ENCODE measurements at places on chromosomes 6 and 20.

- peak; percentile 95 for DNase-seq
Measured at GRCh38 chr6:33839399-33840047, 35.7 kb upstream of the MLN start.

DNA sequence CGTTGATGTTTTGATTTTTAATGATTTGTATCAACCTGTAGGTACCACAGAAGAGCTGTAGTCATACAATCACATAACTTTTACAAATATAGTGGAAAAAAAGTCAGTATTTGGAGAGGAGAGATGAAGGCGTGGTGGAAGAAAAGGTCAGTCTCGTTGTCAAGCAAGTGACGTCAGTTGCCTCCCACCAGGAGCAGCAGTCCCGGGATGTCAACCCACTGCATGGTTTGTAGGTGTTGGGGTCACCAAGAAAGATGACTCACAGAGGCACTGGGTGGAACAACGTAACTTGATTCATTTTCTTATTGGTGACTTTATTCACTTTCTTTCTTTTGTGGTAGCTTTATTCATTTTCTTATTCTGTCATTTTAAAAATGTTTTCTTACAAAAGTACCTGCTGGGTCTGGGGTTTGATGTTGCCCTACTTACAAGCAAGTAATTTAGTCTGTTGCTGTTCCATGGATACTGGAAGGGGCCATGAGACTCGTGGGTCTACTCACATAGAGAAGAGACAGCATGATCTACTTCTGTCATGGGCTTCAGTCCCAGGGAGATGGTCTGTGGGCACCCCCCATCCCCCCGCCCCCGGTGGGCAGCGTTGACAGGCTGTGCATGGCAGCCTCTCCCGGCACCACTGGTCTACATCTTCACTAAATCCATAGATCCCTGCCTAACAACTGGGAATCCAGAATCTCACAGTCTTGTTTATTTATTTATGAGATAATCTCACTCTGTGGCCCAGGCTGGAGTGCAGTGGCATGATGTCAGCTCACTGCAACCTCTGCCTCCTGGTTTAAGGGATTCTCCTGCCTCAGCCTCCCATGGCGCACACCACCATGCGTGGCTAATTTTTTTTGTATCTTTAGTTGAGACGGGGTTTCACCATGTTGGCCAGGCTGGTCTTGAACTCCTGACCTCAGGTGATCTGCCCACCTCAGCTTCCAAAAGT, 36.4 kb upstream of the SYNJ2 start:
- no peak for DNase-seq

DNA sequence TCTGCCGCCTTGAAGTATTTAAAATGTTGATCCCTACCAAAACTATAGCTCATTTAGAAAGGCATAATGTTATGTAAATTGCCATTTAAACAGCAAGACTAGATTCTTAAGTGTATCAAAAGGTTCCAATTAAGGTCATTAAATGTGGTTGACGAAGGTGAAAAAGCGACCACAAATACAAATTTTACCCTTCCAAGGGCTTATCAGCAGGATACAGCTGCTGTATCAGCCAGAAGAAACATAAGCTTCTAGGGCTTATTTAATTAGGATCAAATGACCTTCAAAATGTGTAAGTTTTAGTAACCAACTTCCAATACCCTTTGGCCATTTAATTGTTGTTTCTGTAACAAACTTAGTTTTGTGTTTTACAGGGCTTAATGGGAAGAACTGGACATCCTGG, 139.9 kb downstream of the COL9A1 start:
- no peak for DNase-seq

- DNase-seq: no peak
Measured at GRCh38 chr6:85482206-85482904, 32.5 kb downstream of the NT5E start.

DNA sequence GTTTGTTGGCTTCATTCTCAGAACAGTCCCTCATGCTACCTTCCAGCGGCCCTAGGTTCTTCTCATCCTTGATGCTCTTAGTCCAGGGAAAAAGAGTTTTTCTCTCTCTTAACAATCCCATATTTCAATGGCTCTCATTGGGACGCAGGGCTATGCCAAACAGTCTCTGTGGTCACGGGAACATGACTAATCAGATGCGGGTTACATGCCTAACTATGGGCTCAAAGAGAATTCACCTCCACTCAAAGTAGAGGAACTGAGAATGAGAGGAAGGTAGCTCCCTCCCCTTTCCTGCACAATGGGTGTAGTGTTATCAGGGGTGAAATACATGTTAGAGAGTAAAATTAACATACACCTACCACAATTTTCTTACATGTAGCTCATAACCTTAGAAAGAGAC, 18.1 kb upstream of the ATRN start:
- no peak for DNase-seq

GRCh38 chr20:43525021-43525420, 17.5 kb downstream of the L3MBTL1 start:
- DNase-seq: no peak

GRCh38 chr6:118784641-118785164, 109.2 kb upstream of the ASF1A start:
- no peak for DNase-seq

- DNase-seq: no peak
Measured at GRCh38 chr20:19977373-19977770, 39.8 kb upstream of the NAA20 start.

DNA sequence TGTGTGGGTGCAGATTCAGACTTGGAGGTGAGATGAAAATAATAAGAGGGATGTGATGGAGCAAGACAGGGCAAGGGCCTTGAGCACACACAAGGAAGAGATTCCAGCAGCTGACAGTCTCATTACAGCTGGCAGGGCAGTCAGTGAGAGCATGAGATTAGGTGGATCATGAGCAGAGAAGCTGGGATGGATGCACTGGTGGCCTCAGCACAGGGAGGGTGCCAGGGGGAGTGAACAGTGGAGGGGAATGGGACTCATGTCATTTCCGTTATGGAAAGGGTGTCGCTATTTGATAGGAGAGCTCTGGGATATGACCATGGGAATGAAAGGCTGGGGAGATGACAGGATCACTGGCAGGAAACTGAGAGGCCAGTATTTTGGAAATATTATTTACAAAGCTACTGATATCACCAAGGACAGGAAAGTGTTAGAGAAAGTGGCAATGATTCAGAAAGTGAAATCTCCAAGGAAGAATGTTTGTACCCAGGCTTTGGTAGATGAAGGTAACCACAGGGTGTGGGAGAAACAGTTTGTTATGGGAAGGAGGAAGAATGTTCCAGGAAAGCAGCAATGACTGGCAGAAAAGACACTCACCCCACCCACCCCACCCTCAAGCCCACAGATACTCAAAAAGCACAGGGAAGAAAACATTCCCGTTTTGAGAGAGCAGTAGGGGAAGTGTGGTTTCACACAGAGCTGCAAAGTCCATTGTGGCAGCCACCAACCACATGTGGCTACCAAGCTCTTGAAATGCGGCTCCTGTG, 214.7 kb upstream of the PROKR2 start:
- no peak for DNase-seq

DNA sequence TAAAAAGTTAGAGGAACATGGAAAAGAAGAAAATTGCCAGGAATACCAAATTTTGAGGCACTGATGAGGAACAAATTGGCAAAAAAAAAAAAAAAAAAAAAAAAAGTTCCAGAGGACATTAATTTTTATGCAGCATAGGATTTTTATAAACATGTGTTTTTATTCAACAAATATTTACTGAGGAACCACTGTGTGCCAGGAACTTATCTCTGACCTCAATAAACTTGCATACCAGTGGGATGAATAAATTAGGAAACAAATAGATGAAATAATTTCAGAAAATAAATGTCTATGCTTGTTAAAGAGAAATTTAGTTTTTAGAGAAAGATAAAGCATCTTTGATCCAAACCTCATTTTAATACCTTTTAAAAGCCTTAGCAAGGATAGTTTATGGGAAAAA, 175.1 kb downstream of the PDE10A start:
- no peak for DNase-seq

DNA sequence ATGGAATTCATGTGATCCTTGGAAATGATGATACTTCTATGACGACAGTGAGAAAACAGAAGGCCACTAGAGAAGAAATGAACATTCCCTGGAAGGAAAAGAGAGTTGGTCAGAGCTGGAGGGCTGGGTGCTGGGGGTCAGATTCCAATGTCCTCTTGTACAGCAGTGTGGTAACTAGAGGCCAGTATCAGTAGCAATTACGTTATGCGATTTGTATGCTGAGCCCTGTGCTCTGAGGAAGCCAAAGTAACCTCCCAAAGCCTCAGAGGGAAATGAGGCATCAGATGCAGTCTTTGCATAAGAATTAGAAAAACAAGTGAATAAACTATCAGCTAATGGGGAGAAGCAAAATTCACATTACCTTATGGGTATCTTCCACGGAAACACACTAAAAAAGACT, 65.5 kb upstream of the SLC4A11 start:
- no peak for DNase-seq

DNA sequence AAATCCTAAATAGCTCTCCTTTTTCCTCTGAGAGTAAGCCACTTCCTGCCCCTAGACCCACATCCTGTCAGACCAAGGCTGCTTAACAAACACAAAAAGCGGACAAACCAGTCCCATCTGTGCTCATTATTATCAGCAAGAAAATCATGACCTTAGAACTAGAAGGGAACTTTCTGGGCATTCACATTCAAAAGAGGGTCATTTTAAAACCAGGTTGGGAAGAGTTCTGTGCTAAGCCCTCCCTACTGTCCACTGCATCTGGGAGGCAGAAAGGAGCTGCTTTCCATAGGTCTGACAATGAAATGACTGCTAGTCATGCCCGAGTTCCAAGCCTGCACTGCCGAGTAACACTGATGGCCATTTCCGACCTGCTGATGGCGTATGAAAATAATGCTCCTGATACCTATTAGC, 15.4 kb downstream of the EZR start:
- no peak for DNase-seq

DNA sequence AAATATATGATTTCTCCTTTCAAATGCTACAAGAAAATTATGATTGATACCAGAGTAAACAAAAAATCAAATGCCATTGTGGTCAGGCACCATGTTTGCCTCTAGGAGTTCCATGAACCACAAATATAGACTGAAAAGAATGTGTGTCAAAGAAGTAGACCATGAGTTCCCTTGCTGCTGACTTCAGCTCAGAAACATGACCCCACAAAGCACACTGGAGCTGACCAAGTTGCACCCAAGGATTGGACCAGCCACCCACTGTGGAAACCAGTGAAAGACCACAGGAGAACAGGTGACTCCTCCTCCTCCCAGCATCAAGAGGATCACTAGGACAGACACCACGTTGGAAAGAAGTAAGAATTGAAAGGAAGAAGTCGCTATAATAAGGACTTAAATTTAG, 90.8 kb upstream of the TENT5A start:
- DNase-seq: no peak

GRCh38 chr6:52537001-52537753, 39.7 kb downstream of the TRAM2 start:
- DNase-seq: no peak

DNA sequence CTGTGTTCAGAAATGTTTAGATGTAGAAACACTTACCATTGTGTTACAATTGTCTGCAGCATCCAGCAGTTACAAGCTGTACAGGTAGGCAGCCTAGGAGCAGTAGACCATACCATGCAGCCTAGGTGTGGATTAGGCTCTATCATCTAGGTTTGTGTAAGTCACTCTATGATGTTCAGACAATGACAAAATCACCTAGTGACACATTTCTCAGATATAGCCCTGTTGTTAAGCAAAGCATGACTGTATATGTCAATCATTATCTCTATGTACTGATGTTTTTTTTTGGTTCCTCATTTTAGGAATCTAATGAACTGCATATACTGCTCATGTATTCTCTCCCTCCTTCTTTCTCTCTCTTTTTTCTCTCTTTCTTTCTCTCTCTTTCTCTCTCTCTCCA, 22.2 kb downstream of the CST8 start:
- no peak for DNase-seq

- DNase-seq: no peak
Measured at GRCh38 chr6:121157906-121158305, 176.4 kb downstream of the TBC1D32 start.

- DNase-seq: no peak
Measured at GRCh38 chr20:38115205-38115604, 49.9 kb downstream of the TGM2 start.

GRCh38 chr6:116238083-116238482, 15.8 kb downstream of the TSPYL4 start:
- no peak for DNase-seq

DNA sequence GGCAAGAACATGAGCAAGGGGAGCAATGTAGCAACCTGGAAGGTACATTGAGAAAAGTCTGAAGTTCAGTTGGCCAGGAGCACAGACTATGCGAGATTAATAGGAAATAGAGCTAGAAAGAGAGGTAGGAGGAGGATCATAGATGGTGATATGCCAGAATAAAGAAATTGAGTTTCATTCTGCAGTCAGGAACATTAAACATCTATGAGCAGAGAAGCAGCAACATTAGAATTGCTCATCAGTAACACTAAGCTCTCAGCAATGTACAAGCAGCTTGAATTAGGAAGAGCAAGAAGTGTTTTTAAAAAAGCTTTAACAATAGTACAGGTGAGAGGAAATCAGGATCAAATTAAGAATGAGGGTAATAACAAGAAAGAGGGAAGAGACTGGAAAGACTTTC, 467.9 kb downstream of the PHF3 start:
- no peak for DNase-seq

GRCh38 chr6:156336733-156337132, 440.4 kb upstream of the ARID1B start:
- DNase-seq: no peak

DNA sequence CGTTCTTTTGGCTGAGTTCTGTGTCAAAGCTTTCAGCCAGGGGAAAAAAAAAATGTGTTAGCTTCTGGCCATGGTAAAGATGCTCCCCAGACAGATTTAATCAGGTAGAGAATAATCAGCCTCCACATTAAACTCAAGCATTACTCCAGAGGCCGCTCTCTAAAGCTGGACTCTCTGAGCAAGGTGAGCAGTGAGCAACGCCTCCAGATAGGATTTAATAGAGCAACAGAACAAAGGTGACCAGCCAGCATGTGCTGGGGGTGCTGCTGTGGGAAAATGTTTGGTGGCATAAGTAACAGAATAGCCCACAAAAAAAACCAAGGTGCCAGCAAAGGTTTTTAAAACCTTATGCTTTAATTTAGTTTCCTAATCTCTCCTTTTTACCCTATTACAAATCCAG, 103.5 kb upstream of the TRAF3IP2 start:
- no peak for DNase-seq

- no peak for DNase-seq
Measured at GRCh38 chr20:41746635-41747034, 128.5 kb upstream of the CHD6 start.

DNA sequence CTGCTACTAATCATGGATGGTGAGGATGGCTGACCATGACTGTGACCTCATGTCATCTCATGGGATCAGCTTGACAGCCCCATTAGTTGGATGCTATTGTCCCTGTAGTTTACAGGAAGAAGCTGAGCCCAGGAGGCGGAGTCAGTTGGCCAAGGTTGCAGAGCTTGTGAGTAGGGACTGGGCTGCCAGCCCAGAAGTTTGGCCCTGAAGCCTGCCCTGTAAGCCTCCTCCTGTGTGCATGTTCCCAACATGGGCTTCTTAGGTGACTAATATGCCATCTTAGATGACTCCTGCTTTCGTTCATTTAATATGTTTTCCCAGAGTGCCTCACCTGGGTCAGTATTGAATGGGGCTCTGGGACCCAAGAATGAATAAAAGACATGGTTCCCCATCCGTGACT, 6.9 kb downstream of the EDN3 start:
- DNase-seq: no peak
